Epithelial cell of esophagus (primary cell): ENCODE measurements at places on chromosomes 7 and 10.

- peak; percentile 68 for DNase-seq
These were observed 6.1 kb downstream of the NPY start for GRCh38 chr7:24290004-24290641.

GRCh38 chr10:97475936-97476594 lies 22.2 kb downstream of the MMS19 start:
- DNase-seq = peak; percentile 57

DNA sequence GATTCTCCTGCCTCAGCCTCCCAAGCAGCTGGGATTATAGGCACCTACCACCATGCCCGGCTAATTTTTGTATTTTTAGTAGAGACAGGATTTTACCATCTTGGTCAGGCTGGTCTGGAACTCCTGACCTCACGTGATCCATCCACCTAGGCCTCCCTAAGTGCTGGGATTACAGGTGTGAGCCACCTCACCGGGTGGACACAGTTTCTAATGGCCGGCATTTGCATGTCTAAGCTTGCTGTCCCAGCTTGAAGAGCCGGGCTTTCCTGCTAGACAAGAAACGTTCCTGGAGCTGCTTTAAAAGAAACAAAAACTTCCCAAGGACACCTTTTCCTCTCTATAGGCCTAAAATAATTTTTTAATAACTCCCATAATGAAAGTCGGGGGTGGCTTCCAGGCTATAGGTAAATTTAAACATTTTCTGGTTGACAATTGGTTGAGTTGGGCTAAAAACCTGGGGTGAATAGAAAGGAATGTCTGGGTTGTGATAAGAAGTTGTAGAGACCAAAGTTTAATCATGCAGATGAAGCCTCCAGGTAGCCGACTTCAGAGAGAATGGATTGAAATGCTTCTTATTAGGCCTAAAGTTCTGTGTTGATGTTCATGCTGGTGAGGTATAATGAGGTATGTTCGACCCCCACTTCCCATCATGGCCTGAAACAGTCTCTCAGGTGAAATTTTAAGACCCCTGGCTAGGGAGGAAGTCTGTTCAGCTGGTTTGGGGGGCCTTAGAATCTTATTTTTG lies 8.8 kb downstream of the ACADSB start:
- DNase-seq = peak; percentile 87

DNA sequence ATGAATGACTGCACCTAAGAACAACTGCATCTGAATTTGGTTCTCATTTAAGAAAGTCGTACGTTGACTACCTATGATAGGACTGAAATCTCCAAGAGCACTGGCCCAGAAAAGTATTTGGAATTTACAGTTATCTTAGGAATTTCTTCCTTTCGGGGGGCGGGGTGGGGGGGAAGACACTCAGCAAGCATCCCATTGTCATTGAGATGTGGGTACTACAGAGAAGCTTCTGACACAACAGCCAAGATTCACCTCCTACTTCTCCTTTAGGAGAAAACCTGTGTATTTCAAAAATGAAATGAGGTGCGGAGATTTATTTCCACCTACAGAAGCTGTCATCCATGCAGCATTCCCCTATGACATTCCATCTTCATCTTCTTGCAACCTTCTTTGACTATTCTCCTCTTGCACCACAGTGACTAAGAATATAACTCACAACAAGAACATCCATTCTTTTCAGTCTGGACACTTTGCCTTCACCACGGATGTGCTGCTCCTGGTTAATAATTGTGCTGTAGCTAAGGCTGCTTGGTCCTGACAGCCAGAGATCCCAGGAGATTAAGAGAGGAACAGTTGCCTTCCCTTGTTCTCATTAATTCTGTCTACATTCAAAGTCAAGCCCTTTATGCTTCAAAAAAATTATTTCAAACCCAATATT lies 98.4 kb upstream of the FRMD4A start:
- DNase-seq = no peak

- no peak for DNase-seq
These were observed 165.3 kb downstream of the TRIL start for GRCh38 chr7:28792858-28793257.

GRCh38 chr7:81051811-81052413 lies 133.1 kb upstream of the SEMA3C start:
- no peak for DNase-seq

DNA sequence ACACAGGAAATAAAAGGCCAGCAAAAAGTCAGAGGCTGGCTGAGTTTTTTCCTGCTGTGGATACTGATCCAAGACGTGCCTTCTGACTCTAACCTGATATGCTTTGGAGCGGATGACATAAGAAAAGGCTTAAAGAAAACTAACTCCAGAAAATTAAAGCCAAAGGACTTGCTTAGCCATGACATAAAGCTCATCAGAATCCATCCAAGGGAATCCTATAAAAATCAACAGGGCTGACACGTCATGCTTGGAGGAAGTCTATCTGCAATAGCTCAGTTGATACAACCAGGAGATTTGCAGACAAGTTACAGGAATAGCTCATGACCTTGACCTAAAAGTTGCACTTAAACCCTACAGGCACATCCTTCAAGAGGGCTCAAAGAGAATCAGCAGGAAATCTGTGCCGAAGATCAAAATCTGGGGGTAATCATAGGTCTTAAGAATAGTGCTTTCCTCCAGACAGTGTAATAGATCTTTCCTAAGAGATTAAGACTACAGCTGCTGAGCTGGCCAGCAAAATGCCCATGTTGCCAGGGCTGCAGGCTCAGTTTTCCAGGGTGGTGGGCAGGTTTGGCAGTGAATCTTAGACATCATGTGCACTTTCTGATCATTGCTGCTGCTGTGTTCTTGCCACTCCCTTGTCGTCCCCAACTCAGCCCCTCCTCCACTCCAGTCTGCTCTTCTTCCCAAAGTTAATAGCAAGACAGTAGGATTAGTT lies 111.5 kb upstream of the SVIL start:
- DNase-seq = no peak

- DNase-seq = no peak
These were observed 186.3 kb upstream of the ADARB2 start for GRCh38 chr10:1923586-1923985.

DNA sequence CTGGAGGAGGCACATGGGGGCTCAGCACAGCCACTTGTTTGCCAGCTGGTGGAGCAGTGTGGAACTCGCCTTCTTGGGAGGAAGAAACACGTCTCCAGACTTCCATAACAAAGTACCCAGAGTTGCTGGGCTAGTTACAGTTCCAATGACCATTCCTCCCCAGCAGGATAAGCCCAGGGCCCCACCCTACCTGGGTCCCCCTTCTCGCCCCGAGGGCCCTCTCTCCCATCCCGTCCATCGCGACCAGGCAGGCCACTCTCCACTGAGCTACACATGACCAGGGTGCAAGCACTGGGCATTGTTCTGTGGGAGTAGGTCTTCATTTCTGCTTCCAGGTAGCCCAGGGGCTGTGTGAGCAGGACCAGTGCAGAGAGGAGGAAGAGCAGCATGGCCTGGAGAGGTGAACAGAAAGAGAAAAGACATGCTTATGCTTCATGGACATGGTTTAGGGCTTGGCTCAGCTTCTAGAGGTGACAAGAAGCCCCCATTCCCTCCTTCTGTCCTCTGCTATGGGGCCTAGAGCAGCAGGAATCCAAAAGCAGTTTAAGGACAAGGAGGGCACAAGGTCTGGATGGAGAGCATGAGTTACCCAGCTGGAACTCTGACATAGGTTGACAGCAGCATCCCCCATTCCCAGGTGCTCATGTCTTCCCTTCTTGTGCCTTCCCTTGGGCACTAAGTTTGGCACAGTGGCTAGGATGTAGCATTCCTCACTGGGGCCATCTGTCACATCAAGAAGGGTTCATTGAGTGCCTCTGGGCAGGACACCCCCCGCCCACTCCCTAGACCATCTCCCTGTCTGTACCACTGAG lies 2.4 kb downstream of the SFTPD start:
- no peak for DNase-seq

DNA sequence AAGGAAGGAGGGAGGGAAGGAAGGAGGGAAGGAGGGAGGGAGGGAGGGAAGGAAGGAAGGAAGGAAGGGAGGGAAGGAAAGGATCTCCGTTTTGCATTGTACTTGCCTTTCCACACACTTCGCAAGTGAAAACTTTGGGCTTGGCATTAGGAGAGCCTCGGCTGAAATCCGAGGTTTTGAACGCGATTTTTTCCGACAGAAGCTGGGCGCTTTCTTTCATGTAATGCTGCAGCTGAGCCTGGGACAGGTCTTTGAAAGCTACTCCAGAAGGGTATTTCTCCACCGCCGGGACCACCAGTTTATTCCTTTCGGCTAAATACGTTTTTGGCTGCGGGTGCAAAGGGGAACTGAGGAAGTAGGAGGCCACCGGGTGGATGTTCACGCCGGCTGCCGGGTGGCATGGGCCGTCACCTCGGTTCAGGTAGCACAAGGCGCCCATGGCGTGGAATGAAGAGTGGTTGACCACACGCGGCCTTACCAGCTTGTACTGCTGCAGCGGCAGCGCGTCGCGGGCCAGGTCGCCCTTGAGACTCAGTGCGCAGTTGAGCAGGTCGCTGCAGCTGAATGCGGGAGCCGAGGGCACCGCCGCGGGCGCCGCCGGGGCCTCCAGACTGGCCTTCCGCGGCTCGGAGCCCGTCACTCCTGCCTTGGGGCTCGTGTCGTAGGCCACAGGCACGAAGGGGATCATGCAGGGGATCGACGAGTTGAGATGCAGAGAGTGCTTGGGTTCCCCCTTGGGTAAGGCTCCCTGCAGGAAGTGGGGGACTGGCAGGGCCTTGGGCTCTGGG lies 825 bp downstream of the FEZF1 start:
- no peak for DNase-seq

- DNase-seq = no peak
These were observed 19.9 kb upstream of the IFIT1B start for GRCh38 chr10:89357975-89358374.

GRCh38 chr10:113119801-113120200 lies 169.8 kb downstream of the TCF7L2 start:
- DNase-seq = no peak

DNA sequence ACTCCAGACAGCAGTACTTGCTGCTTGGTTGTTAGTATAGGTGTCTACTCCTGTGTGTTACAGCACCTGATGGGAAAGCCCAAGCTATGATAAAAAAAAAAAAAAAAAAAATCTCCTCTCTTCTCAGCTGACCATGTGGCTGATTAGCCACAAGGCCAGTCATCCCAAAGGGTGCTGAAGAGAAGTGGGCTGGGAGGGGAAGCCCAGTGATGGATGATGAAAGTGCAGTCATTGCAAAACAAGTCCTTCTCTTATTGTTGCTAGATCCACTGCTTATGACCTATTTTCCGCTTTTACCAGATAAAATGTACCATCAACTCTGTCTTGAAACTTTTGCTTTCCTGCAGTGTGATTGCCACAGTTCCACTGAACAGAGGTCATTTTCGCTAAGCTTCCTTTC lies 1092.5 kb upstream of the C7orf33 start:
- no peak for DNase-seq

GRCh38 chr7:117479225-117480054 lies at the start of gene CFTR:
TSS of gene CFTR (plus strand) at chr7:117480025. CDS start at chr7:117480095, 70 bp downstream.
- DNase-seq = peak; percentile 6

- peak; percentile 39 for DNase-seq
These were observed 42.4 kb upstream of the AGBL3 start for GRCh38 chr7:134943785-134944400.

- DNase-seq = peak; percentile 62
These were observed 26.2 kb downstream of the CCDC3 start for GRCh38 chr10:12975266-12975665.

- no peak for DNase-seq
These were observed 40.8 kb downstream of the KIF5B start for GRCh38 chr10:32015386-32015785.

DNA sequence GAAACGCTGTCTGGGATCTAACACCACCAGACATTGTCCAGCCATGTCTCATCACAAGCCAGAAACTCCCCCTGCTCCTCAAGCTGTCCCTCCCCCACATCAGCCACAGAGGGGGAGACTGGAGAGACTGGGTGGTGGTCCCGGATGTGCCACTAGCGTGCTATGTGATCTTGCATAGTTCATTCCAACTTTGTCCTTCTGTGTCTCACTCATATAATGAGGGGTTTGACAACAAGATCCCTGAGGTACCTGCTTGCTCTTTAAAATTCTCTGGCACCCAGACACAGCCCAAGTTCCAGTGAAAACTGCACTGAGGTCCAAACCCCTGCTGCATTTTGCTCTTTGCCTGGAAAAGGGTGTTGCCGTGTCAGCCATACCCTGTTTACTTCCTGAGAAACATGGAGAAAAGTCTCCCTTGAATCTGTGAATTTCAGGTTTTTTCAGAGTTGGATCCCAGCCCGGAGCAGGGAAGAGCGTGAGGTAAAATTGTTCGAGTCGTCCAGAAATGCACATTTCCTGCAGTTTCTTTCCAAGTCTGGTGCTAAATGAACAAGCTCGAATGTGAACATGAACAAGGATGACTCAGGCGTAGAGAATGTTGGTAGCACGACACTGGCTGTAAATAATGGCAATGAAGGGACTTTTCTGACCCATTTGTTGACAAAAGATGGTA lies 156.6 kb downstream of the CCDC3 start:
- peak; percentile 63 for DNase-seq

DNA sequence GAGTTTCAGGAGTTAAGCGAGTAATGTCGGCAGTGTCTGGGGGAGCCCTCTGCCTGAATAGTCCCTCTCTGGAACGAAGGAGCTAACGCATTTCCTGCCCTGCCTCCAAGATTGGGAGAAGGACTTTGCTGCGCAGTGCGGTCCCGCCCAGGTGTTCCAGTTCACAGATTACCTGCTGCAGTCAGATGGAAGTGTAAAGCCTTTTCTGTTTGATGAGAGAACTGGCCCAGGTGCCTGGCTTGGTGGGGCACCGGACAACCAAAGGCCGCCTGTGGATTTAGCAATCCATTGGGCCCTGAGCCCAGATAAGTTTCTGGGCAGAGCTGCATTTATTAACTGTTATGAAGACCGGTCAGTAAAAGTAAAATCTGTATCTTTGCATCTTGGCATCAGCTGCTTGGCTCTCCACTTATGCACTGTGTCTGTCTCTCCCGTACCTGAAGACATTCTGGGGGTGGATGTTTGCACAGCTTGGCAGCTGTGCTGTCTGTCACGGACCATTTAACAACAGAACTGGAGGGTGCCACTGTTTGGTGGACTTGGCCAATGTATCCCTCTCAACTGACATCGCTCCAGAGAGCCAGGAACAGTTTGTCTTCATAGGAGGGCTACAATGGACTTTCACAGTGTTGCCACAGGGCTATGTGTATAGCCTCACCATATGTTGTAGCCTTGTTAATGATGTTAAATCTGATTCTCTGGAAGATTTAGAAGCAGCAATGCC lies 654.7 kb upstream of the ZWINT start:
- no peak for DNase-seq

DNA sequence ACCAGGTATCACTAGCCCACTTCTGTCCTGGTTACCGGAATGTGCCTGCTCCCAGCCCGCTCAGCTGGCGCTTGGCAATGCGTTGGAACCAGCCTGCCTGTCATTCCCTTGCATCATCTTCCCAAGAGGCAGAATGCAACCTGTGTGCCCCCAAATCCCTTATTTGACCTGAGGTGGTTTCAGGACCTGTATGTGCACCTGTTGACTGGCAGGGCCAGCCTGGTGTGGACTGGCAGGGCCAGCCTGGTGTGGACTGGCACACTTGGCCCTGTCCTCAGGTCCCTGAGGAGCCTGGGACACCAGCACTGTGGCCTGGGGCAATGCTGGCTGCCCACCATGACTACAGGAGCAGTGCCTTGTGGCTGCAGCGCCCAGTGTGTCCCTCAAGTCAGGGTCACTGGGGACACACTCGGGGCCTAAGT lies 38.2 kb downstream of the ZNF467 start:
- peak; percentile 47 for DNase-seq
